ENCODE measurements at places on chromosomes 1 and 21.

DNA sequence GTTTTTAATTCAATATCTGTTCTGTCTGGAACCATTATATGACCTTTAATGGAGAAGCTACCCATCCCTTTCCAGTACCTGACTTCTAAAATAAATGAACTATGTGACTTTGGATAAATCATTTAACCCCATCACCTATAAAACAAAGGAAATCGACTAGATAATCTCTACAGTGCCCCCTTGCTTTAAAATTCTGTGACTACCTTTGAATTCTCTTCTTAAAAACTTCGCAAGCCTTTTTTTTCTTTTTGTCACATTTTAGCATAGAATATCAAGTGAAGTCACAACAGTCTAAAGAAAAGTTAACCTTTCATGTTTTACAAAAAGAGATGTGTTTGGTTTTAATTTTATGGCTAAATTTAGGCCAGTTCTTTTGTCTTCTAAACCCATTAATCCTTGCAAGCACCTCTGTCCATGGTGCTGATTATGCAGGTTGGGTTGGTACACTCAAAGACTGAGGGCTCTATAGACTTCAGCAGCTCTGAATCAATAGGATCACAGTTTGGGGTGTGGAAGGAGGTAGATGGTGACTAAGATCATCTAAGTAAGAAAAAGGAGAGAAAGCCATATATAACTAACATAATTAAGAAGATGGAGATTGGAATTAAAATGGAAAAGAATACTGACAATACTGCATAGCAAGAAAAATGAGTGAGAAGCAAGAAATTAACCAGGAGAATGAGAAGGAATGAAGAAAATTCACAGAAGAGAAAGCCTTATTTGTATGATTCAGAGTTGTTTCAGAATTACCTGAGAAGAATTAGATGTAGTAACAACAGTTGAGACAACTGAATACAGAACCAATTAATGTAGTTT is 59.2 kb downstream of the TBX15 start:
- DNase-seq = peak; percentile 39

DNA sequence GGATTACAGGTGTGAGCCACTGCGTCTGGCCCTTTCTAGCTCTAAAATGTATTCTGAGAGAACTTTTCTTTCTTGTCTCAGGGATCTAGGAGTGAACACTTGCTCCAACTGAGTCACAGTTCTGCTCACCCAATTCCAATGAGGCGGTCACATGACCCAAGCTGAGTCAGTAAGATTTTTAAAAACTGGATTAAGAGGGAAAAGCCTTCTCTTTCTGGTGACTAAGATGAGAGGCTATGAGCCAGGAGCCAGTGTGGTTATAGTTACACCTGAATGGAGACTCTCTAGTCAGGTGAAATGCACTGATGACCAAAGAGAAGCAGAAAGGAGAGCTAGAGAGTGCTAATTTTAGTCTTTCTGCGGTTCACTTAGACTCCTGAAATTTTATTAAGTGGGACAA is 9.5 kb upstream of the DEPDC1 start:
- DNase-seq = no peak

DNA sequence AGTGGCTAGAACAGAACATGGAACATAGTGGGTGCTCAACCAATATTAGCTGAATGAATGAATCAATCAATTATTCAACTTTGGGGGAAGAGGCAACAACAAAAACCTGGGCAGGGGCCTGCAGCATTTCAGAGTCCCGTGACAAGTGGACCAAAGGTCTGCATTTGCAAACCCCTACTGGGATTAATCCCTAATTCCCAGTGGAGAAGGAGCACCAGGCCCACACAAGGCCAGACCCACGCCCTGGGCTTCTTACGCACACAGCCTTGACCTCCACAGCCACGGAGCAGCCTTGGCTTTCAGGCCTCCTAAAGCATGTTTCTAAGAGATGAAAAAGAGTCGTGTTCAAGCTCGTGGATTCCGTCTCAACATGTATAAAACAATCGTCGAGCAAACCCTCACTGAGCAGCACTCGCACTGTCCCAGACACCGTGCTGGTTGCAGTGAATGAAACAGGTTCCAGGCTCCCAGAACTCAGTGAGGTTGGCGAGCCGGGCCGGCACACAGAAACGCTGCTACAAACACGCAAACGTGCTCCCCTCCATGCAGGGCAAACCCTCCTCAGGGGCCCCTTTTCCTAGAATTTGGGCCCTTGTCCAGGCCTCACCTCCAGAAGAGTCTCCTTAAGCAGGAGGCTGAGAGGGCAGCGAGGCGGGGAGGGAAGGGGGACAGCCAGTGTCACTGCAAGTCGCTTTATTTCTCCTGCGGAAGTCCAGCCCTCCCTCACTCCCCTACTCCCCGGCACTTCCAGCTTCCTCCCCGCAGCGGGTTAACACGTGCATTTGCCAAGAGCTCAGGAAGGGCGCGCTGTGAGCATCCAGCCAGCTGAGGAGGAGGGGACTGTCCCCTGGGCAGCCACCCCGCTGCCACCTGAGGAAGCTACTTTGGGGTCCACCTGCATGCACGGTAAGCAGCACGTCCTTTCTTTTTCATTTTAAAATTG is 556.4 kb downstream of the KIF26B start:
- DNase-seq = no peak

DNA sequence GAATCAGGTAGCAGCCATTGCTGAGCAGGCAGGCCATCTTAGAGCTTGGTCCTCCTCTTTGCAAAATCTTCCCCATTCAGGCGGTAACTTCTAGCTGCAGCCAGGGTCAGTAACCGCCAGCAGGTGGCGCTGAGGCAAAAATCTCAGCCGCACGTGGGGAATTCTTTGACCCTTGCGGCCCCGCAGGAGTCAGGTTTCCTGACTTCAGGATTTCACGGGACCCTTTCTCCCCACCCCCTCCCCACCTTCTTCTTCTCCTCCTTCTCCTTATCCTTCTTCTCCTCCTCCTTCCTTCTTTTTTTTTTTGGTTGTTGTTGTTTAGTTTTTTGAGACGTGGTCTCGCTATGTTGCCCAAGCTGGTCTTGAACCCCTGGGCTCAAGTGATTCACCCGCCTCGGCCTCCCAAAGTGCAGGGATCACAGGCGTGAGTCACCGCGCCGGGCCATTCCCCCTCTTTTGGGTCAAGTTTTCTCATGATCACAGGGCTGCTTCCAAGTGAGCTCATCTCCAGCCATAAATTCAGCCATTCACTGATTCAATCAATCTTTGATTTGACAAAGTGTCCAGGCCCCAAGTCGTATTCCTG is 33.4 kb upstream of the TENT5B start:
- DNase-seq = peak; percentile 58

DNA sequence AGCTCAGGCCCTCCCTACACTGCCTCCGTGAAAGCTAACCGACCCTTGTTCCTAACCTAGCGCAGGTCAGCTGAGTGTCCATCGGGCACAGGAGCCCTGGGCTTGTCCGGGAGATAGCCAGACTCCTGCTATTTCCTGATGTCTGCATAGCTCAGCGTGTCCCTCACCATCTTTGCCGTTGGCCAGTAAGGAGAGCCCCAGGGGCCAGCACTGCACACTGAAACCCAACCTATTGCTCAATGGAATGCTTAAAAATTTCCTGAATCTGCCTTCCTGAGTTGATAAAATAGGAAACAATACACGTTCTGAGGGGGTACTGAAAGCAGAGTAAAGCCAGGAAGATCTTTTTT is 2.2 kb downstream of the RUNX1 start:
- peak; percentile 38 for DNase-seq

- DNase-seq = no peak
These were observed 596 bp downstream of the CD247 start for GRCh38 chr1:167517535-167518330.

GRCh38 chr21:44533121-44533890 is 6.7 kb downstream of the KRTAP10-1 start:
- no peak for DNase-seq

DNA sequence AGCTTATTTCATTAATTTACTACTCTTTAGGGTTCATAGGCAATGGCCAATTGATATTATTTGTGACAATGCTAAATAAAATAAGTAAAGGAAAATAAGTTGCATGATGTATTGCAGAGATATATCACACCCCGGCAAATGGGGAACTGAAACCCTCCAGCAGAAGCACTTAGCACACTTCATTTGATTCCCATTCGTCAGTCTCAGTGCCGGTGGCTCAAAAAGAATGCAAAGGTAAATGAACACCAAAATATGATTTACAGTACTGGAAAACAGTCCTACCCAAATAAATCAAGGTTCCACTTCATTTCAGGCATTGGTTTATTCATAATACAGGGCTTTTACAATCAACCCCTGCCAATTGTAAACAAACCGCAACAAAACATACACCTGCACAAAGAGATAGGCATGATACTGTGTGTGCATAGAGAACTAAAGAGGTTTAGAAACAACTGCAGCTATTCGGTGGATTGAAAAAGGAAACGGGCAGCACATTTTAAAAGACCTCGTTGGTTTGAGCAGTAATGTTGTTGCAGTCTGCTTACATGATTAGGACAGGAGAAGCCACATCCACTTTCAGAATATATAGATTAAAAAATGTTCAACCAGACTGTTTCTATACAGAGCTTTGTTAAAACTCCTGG is 1019.2 kb downstream of the TTLL7 start:
- DNase-seq = no peak

DNA sequence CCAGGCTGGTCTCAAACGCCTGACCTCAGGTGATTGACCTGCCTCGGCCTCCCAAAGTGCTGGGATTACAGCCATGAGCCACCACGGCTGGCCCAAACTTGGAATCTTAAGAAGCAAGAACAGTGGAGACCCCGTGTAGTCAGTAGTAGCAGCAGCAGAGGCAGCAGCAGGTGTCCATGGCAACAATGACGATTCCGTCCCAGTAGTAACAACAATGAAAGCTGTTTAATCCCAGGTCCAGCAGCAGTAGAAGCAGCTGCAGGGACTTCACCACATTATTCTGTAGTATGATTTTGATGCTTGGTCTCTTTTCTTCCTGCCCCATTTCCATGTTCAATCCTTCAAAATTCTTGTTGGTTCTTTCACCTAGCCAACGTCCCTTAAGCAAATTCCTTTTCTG is 69.6 kb upstream of the KCTD3 start:
- DNase-seq = no peak

GRCh38 chr1:54299037-54299436 is 99.1 kb downstream of the MRPL37 start:
- DNase-seq = no peak

DNA sequence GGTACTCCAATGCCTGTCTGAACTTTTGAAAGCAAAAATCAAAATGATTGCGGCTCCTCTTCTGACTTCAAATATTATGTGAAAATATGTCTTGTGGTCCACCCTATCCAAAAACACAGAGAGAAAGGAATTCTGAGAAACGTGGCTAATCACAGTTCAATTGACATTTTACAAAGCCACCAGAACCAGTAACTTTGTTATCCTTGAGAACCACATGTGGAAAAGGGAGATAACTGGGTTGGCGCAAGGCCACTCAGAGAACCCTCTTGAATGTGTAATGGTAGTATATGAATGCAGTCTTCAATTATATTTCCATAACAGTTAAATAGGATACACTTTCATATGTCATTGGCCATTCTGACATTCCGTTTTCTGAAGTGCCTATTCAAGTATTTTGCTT is 1030.0 kb upstream of the TMPRSS15 start:
- no peak for DNase-seq

DNA sequence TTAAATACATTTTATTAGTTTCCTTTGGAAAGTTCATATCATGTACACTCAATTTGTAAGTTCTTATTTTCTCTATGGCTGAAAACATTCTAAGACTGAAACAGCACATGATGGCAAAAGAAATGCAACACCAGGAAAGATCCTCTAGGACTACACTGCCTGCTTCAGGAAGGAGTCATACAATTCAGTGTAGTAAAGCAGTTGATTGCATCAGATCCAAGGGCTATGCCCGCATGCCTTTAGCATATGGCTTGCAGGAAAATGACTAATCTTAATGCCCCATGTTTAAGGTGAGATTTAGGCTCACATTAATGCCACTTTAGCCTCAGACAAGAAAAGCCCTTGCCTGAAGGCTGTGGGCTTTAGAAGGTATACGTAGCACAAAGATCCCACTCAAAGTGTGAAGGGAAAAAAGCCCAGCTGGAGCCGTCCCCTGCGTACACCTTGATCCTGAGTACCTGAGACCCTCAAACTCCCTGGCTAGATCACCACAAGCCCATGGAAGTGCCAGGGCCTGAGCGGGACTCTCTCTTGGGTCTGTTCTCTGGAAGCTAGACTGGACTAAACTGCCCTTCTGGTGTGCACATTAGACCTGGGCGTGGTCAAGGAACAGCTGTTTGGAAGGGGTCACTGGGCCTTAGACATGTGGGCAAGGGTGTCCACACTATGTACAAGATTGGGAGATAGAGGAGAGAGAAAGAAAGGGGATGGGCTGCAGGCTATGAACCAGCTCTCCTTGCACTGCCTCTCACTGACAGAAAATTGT is 52.9 kb downstream of the ESRRG start:
- peak; percentile 53 for DNase-seq

DNA sequence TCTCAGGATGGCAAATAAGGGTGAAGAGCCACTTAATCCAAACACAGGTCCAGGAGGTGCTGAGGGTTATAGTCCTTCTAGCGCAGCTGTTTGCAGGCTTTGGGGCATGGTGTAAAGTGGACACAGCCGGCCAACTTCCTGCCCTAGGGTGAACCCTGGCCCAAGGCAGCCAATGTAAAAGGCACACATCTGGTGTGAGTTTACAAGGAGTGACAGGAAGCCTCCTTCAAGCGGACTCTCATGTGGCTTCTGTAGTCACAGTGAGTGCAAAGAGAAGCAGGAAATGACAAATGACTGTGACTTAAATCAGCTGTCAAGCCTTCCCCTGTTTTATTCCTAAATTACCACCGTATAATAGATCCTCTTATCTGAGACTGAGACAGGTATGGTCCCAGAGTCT is 213.0 kb downstream of the CRB1 start:
- no peak for DNase-seq

DNA sequence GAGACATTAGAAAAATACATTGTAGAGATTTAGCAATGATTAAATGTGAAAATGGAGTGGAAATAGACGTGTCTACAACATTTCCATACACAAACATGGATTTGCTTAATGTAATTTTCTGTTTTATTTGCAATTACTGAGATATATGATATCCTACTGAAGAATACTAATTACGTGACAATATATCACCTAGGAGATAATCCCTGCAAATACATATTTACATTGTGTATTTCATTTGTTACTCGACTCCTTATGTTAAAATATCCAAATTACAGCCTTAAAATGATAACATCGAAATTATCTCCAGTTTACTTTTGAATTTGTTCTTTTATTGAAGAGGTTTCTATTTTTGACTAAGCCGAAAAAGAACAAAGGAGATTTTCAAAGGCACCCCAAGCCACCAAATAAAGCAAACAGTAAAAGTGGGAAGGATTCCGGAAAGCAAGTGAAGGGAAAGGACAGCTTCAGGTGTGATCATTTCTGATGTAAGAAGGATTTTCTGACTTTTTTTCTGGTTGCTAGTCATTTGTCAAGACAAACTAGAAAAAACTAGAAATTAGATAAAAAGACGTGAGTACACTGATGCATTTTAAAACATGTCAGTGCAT is 7.9 kb downstream of the LHX4 start:
- DNase-seq = no peak

All from ACHN (cell line).